ENCODE measurements at places on chromosomes 6 and 20.

GRCh38 chr20:62924442-62925075 is 1.7 kb downstream of the DIDO1 start:
- DNase-seq = no peak

DNA sequence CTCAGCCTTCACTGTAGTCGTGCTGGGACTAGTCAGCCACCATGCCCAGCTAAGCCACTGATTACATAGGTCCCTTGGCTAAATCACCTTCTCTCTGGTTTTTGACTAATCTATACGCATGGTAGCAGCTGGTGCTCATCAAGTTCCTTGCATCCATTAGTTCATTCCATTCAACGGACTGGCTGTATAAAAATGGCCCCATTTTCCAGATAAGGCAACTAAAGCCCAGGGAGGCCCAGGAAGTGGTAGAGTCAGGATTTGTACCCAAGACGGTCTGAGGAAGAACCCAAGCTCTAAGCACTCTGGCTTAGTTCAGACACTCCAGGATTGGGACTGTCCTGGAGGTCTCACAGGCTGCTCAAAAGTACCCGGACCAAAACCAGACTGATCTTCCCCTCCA is 4.9 kb downstream of the E2F1 start:
- DNase-seq = no peak

DNA sequence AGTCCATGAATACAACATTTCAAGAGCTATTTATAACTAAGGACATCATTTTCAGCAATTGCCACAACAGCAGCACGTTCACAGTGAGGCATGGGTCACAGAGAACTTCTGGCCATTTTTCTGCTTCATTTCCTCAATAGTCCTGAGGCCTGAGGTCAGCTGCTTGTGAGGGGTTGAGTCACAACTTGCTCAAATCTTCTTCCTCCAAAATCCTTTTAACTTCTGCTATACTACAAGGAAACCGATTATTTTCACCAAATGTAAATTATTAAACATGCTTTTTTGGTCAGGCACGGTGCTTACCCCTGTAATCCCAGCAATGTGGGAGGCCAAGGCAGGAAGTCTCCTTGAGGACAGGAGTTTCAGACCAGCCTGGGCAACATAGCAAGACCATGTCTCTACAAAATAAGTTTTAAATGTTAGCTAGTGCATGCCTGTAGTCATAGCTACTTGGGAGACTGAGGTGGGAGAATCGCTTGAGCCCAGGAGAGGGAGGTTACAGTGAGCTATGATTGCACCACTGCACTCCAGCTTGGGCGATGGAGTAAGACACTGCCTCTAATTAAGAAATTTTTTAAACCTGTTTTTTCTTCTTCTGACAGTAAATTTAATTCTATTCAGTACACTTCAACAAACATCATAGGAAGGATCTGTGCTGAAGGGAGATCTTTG is 11.1 kb upstream of the SLC16A10 start:
- no peak for DNase-seq

DNA sequence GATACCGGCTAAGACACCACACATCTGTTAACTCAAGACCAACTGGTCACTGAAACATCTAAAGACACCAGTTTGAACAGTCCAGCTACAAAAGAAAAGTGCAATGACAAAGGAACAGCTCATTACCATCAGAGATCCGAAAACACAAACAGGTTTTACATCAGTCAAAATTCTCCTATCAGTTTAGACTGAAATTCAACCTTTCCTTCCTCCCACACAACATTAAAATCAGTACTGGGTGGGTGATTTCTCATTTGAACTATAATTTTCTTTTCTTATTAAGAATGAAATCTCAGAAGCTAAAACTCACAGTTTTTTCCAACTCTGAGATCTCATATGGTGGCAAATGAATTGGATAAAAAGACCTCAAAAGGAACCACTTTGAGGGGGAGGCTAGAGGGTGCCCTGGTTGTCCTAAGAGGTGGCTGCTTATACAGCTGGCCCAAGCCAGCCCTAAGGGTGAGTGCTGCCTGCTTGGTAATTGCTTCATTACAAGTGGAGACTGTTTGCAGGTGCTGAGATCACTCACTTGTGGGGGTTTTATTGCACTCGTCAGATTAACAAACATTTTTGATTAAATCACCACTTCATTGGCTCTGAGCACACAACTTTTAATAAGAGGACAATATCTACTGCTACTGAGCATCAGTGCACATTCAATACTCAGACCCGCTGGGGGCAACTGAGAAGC is 4.3 kb downstream of the CCDC167 start:
- DNase-seq = no peak

DNA sequence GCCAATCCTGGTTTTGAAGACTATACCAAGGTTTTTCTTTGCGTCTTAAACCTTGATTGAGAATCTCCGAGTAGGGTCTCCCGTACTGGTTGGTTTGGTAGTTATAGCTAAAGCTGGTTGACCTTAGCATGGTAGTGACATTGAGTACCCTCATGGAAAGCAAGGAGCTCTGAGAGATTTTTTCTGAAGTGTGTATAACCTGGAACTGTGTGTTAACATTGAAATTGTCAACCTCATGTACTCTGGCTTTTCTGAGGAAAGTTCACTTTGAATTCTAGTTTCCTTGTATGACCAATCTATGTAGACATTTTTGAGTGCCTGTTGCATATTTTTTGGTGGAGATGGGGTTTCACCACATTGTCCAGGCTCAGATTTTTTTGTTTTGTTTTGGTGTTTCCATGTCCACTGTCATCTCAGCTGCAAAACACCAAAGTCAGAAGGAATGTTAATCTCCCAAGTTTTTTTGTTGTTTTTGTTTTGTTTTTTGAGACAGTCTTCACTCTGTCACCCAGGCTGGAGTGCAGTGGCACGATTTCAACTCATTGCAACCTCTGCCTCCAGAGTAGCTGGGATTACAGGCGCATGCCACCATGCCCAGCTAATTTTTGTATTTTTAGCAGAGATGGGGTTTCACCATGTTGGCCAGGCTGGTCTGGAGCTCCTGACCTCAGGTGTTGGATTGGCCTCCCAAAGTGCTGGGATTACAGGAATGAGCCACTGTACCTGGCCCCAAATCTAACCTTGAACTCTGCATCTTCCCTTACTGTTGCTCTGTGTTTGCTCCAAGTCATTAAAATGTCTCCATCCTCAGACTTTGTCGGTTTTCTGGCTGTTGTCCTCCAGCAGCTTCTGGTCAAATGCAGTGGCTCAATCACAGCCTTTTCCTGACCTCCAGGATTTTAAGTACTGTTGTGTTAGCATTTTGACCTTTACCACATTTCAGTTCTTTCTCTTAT is 4.3 kb downstream of the RPS12 start:
- no peak for DNase-seq

GRCh38 chr6:65004283-65004682 is 702.7 kb downstream of the EYS start:
- no peak for DNase-seq

GRCh38 chr20:10090588-10091166 is 55.9 kb downstream of the ANKEF1 start:
- peak; percentile 42 for DNase-seq

DNA sequence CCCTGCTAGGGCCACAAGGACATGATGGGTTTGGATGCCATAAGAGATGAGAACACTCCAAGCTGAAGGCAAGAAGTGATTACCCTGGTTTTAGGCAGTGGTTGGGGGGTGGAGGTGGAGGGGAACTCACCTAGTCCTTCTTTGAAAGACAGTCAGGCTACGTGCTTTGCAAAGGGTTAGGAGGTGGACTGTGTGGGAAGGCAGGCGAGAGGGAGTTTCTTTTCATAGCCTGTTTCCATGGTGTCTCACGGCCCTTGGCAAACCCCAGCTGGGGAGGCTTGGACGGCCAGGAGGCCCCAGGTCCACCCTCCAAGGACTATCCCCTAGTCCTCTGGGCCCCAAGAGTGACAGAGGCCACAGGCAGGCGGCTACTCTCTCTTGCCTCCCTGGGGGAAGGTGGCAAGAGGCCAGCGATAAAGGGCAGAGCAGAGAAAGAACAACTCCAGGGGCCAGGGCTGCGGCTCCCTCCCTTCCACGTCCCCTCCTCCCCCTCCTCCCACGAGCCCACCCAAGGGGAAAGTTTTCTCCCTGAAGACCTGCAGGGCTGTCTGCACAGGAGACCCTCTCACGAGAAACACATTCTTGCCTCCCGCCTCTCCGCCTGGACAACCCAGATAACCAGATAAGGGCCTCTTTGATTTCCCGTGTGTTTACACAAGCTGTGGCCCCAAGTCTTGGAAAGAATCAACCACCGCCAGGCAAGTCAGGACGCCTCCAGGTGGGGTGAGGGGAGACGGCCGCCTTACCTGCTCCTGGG is 74.4 kb downstream of the NOL4L start:
- DNase-seq = no peak

DNA sequence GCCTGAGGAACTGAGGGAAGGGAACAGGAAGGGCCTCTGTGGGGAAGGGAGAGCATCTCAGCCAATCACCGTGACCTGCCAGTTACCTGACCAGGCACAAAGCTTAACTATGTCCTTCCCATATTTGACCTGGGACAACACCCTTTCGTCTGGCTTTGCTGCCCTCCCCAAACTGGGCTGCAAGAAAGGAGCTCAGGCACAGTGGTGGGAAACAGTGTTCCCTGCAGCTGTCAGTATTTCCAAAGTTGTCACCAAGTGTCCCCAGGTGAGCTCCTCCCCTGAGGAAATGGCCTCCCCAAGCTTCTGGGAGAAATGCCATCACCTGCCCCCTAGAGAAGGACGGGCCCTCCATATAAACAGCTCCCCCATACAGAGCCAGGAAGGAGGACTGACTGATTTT is 17.9 kb downstream of the NCR2 start:
- DNase-seq = no peak

GRCh38 chr6:51960419-51960818 is 127.0 kb downstream of the PKHD1 start:
- DNase-seq = no peak

GRCh38 chr6:89842228-89842627 is 12.5 kb downstream of the CASP8AP2 start:
- DNase-seq = no peak

DNA sequence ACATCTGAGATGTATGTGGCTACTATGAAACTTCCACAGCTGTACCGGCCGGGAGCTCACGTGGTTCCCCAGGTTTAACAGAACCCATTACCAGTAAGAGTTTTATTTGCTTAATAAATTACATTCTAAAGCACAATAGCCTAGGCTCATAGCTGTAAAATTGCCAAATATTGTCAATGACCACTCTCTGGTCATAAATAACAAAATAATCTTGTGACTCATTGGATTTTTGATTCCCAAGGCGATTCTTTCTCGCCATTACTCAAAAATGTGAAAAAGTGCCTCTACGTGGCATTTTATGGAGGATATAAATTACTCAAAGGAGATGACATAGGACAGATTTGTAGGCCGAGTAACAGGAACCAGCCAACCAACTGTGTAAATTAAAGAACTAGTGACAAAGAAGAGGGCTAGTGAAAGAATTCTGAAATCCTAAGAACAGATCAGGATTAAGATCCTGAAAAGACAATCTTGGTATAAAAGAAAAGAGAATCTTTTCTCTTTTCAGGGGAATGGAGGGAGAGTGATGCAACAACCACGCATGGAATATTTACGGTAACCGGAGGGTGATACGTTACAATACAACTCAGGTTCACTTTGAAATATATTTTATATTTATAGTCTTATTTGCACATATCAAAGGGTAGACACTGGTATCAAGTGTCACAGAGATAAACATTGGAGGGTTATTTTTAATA is 199.7 kb downstream of the FOXC1 start:
- DNase-seq = no peak

DNA sequence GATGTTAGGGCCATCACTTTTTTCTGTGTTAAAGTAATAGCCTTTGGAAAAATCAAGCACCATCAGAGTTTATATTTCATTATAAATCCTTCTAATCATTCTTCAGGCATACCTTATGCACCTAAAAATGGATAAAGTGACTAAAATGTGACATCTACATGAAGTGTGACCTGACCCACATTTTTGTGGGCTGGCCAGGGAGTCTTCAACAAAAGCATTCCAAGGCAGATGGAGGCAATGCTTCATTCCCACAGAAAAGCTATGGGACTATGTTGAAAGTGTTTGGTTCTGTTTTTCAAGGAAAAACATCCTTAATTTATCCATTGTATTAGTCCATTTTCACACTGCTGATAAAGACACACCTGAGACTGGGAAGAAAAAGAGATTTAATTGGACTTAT is 58.8 kb upstream of the LTV1 start:
- DNase-seq = no peak

- no peak for DNase-seq
Measured at GRCh38 chr6:12467706-12468670, 177.8 kb downstream of the EDN1 start.

GRCh38 chr6:49524541-49524940 is 24.8 kb downstream of the GLYATL3 start:
- DNase-seq = no peak

- DNase-seq = peak; percentile 56
Measured at GRCh38 chr20:44388466-44389023, 33.0 kb downstream of the HNF4A start.

DNA sequence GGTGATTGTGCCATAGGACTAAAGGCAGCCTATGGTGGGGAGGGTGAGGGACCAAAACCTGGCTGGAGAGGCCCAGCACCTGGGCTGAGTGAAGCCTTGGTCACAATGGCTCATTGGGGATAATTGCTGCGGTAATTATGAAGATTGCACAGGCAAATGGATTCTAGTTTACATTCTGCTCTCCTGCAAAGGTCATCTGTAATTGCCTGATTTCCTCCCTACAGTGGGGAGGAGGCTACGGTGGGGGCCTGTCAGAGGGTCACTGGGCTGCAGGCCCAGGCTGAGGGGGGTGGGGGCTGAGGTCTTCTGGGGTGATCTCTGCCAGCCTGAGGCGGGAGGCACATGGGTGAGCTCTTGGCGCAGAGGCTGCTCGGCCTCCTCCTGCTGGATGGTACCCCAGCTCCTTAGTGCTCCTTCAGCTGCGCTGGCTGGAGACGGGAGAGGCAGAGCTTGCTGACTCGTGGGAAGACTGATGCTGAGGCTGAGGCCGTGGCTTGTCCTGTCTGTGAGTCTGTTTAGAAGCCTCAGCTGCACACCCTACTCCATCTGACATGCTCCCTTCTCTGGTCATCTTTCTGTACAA is 30.3 kb downstream of the PACSIN1 start:
- DNase-seq = no peak

GRCh38 chr6:107780226-107780625 is 43.9 kb downstream of the SCML4 start:
- no peak for DNase-seq

DNA sequence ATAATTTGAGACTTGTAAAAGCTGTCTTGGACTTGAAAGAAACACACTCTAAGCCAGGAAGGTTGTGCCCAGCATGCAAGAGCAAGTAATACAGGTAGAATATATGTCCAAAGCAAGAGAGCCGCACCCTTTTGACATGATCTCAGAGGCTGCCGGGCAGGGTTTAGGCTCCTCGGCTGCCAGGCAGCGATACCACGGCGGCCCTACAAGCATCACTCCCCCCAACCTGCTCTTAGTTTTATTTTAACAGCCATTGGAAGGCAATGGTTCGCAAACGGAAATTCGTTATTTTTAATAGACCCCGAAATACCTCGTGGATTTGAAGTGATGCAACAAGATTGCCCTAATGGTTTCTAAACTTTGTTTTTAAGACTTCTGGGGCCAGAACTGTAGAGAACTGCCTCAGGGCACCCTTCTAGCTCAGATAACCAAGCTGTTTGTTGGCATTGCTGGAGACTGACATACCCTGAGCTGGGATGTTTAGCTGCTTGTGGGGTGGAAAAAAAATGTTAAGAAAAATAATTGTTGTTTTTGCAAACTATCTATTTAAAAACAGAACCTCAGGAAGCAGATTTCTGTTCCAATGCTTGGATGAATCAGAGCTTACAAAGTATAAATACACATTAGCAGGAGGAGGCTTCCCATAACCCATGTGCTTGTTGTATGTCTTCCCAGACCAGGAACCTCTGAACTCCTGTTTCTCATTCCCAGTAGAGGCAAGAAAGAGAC is 39.0 kb downstream of the JAG1 start:
- DNase-seq = no peak
